ENCODE measurements at places on chromosomes 12 and 14. TPM values are rescaled to one million over a fixed set of nuclear protein-coding genes. Genes with fewer than 3 reads are reported as not detected.

USP30 gene
- total RNA-seq: 11.4 TPM

DYRK4 gene
- 26.0 TPM for total RNA-seq

KLHL28 gene
- 11.0 TPM for total RNA-seq

GPRC5D gene
- not detected for total RNA-seq

COCH gene
- total RNA-seq: 0.45 TPM

CATSPERB gene
- 0.14 TPM for total RNA-seq

HCAR1 gene
- total RNA-seq: 0.27 TPM

SIX6 gene
- not detected for total RNA-seq

KRT6C gene
- not detected for total RNA-seq

ETV6 gene
- total RNA-seq: 57.5 TPM

P2RX7 gene
- total RNA-seq: 11.3 TPM

MYH6 gene
- not detected for total RNA-seq

SRSF5 gene
- 303 TPM for total RNA-seq
